GF-D8 (cell line): ENCODE measurements at places on chromosomes 7 and 10.

DNA sequence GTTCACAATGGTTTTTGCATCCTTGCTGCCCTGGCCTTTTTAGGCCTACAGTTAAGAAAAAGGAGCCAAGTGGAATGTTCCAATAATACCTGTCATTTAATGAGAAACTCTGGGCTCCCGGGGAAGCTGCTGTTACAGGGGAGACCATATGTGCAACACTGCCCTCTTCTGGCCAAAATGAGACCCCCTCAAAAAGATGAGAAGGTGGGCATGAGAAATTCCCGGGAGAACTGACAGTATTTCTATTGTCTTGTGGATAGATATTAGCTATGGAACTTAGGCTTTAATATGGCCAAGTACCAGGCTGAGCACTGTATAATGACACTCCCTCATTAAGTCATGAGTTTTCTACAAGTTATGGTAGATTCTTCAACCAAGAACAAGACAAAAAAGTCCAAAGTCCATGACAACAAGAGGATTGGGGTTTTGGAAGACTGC is 99.4 kb downstream of the CCDC3 start:
- DNase-seq = no peak

DNA sequence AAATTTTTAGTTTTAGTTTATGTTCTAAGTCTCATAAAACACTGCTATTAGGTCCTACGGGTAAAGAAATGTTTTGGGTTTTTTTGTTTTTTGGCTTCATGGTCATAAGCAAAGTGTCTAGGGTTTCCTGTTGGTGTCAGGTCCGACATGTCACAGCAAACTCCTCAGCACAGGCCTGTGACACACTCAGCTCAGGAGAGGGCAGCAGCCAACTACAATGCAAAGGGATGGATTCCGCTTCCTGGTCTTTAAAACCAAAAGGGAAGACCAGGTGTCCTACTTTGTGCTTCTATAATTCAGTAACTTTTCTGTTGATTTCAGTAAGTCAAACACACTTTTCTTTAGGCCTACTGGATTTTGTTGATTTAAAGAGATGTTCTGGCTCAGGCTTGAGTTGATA is 83.8 kb upstream of the MACROH2A2 start:
- DNase-seq = no peak

GRCh38 chr10:33235251-33235884 is 99.1 kb downstream of the NRP1 start:
- no peak for DNase-seq

- DNase-seq = peak; percentile 29
Measured at GRCh38 chr10:22624287-22624738, 90.1 kb downstream of the PIP4K2A start.

- no peak for DNase-seq
Measured at GRCh38 chr7:91191771-91192170, 72.5 kb upstream of the FZD1 start.

- DNase-seq = peak; percentile 71
Measured at GRCh38 chr10:102394079-102394800, 1.3 kb upstream of the NFKB2 start.

- DNase-seq = no peak
Measured at GRCh38 chr10:49608166-49609005, 1.7 kb upstream of the SLC18A3 start.

- no peak for DNase-seq
Measured at GRCh38 chr10:24884316-24884715, 68.1 kb downstream of the PRTFDC1 start.

DNA sequence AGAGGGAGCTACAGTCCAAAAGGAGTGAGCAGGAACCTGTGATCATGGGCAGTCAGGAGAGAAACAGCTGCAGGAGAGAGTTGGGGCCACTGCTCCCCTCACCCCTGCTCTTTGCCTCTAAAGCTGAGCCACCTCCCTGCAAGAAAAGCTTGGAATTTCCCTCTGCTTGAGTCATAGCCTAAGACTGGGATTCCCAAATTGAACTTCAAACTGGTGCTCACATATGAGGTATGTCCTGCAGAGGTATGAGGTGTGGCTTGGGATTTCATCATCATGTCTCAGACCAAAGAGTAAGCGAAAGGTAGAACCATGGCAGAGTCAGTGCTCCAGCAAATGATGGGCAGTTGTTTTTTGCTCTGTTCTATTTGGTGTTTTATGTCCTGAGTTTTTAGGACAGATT is 237.1 kb upstream of the NRP1 start:
- no peak for DNase-seq

GRCh38 chr7:70710011-70710480 is 421.9 kb upstream of the GALNT17 start:
- no peak for DNase-seq

DNA sequence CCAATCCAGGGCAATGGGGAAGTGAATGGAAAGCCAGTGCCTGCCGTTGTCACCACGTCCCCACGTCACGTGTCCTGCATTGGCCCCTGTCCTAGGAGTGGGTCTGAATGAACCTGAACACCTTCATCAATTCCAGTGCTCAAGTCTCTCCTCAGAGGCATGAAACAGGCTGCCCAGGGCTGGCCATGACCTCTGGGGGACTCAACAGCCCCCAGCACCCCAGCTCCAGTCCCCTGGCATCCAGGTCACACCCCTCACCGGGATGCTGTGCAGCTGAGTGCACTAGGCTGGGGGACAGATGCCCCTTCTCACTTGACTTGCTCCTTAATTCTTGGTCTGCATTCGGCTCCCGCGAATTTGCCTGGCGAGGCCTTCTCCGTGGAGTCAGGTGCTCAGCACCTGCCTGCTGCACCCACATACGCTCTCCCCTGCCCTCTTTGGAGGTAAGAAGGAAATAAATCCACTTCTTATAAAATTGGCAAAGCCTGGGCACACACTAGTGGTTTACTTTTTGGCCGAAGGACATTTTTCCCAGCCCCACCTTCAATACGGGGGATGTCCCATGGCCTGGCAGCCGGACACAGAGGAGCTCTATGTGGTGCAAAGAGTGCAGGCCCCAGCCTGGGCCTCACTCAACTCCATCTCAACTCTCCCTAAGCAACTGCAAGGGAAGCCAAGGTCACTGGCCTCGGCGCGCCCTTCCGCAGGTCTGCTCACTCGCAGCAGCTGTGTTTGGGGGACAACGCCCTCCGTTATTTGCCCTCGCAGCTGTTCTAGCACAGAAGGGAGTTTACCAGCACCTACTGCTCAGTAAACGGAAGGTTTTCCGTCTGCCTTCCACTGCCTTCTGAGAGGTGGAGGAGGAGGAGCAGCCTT is 77.6 kb upstream of the SHH start:
- no peak for DNase-seq
